Kidney (tissue), 22 donors: ENCODE measurements at places on chromosomes 2 and 18.

DNA sequence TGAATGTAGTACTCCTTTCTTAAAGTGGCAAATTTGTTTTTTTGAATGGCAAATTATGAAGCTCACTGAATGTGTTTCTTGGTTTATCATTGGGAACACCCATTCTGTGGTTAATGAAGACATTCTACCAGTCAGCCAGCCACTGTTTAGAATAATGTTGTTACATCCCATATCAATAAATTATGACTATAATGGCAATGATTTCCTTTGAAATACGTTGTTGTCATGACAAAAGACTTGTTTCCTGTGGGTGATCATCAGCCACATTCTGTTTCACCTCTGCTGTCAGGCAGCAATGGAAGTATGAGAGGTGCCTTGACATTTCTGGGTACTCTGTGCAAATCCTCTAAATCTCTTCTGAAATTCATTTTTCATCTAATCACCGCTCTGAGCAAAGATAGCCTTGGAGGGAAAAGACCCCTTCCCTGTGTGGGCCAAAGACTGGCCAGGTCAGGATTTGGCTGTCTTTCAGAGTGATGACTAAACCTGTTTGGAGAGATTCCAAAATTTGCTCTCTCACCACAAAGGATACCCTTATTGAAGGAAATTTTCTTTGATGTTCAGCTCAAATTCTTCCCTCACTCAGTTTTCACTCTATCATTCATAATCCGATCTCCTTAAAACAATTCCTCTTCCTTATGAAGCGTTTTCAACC lies 869.2 kb downstream of the BCL11A start:
- DNase-seq: no peak

- DNase-seq: no peak
Observed at GRCh38 chr2:39386064-39386463, 51.0 kb downstream of the MAP4K3 start.

- DNase-seq: no peak
Observed at GRCh38 chr2:233413559-233414272, 59.4 kb downstream of the DGKD start.

DNA sequence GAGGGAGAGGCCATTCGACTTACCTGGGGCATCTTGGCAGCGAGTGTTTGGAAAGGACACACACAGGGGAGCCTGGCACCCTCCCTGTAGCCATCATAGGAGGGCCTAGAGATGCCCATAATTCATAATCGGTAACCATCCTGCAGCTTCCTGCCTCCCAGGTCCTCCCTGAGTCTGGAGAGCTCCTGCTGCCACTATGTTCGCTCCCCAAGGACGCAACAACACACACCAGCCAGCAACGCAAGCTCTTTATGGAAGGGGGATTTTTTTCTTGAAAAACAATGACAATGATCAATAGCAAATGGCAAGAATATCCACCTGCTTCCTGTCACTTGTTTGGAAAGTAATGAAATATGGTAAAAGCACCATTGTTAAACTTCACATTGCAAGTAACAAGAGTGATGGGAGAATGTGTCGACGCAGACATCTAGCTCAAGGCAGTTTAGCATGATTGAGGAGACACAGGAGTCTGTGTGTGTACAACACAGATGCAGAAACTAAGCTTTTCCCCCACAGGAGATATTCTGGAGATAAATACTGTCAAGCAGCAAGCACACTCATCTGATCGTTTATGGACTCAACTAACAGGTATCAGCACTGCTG lies 24.9 kb upstream of the CREG2 start:
- DNase-seq: no peak

DNA sequence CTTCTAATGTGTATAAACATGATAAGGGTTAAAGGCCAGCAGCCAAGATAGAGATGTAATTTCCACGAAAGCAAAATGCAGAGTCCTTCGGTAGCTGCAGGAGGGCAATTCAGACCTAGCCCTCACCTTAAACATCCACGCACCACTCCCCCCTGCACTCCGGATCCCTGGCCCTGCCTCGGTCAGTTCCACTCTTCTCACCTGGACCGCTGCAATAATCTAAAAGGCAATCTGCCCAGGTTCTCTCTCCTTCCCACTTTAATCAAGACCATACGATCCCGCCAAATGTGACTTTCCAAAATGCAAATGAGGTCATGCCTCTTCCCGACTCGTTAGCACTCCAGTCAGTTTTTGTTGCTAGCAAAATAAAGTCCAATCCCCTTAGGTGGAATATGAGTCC lies 485.2 kb downstream of the EIPR1 start:
- DNase-seq: no peak

GRCh38 chr2:236340251-236340650 lies 76.0 kb upstream of the ASB18 start:
- DNase-seq: no peak

DNA sequence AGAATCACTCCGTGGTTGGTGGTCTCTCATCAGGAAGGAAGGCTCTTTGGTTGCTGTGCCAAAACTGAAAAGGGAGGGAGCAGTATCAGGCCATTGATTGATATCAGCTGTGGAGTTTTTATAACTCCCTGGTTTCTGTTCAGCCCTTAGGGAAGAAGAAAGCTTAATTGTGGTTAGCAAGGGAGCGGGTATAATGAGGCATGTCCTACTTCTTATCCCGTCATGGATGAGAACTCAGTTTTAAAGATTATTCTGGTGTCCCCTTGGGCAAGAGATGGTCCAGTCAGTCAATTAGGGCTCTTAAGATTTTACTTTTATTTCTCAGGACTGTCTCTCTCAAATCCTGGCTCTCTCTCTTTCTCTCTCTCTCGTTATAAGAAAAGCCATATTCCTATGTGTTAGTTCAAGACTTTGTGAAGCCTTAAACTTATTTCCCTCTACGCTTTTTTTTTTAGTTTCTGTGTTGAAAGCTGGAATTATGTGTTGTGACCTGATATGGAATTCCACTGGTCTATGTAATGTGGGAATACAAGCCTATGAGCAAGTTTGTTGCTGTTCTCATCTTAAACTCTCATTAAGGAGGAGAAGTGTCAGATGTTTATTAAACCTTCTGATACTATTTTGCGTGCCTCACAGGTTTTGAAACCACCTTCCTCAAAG lies 514.0 kb upstream of the CDH2 start:
- DNase-seq: no peak

- no peak for DNase-seq
Observed at GRCh38 chr2:128313931-128314347, 4.7 kb downstream of the HS6ST1 start.

DNA sequence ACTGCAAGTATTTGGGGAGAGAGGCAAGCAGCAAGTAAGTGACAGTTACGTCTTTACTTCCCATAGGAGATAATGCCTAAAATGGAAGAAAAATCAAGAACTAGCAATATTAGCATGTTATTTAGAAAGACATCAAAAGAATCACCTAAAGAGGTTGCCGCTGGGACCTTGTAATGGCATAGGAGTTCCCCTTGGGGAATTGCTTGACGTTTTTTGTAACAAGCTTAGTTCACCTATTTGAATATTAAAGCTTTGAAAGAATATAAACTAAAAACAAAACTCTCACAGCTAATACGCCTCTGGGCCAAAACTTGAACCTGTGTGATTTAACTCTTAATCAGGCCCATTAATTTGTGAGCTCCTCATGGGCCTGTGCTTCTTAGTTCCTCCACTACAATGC lies 89.0 kb downstream of the AAK1 start:
- DNase-seq: no peak

DNA sequence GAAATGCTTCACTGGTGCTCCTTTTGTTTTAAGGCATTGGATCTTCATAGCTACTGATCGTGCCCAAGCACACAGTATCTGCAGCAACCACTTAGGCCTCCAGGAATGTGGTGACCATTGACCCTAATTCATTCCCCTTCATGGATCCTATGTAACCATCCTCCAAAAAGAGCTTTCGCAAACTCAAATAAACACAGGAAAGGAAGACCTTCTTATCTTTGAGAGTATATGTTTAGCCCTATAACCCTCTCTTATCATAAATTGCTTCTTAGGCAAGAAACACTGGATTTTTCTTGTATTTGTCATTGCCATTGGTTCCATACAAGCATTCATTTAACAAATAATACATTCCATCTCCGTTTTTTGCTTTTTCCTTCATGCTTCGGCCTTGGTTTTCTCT lies 4.1 kb upstream of the TTR start:
- DNase-seq: no peak

DNA sequence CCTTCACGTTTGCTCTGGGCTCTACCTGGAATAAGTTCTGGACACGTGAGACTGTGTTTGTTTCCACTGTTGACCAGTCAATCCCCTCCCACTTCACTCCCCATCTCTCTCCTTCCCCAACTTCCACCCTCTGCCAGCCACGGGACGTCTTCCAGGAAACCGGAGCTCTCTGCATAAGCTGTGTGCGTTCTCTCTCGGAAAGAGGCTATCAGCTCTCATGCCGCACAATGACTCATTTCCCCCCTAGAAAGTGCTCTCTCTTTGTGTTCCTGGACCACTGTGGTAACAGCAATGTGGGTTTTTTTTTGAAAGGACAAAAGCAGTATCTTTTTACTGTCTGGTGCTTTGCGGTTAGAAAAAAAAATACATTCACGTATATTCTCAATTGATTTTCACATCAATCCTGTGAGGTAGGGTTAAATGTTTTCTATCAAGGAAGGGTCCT lies 10.2 kb downstream of the PROKR1 start:
- DNase-seq: no peak

DNA sequence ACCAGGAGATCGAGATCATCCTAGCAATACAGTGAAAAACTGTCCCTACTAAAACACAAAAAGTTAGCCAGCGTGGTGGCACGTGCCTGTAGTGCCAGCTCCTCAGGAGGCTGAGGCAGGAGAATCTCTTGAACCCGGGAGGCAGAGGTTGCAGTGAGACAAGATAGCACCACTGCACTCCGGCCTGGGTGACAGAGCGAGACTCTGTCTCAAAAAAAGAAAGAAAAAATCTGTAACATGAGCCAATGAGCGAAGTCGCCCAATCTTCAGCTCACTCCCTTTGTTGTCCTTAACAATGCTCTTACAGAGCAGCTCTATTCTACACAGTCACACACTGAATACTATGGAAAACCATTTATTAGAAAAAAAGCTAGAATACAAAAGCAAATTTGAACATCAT lies 22.0 kb downstream of the FAM98A start:
- DNase-seq: no peak

DNA sequence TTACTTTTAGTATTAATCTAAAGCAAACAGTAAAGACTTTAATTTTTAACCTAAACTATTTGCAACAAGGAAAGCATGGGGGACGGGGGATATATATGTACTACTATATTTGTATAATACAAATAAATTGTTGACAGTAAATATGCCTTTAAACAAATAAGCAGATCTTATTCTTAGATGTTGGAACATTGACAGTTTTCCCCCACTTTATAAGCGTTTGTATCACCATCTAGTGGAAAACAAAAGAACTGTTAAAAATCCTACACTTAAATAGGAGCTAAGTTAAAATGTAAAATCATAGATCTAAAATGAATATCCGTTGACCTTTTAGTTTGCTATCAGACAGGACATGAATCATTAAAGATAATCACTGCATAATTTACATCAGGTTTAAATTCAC lies 50.0 kb downstream of the RBBP8 start:
- peak; percentile 59 for DNase-seq

GRCh38 chr2:144516411-144516980 lies 3.4 kb downstream of the ZEB2 start:
- peak; percentile 49 for DNase-seq

- DNase-seq: no peak
Observed at GRCh38 chr18:9191658-9192256, 55.2 kb downstream of the ANKRD12 start.

GRCh38 chr2:63436488-63436887 lies 151.8 kb downstream of the WDPCP start:
- no peak for DNase-seq

DNA sequence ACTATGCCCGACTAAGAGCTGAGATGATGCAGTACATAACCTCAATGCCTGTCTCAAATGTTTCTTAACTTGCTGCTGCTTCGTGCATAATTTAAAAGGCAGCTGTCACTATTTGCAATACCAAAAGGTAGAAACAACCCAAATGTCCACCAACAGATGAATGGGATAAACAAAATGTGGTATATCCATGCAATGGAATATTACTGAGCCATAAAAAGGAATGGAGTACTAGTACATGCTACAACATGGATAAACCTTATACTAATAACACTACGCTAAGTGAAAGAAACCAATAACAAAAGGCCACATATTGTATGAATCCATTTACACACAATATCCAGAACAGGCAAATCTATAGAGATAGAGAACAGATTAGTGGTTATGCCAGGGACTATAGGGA lies 13.0 kb upstream of the DGKD start:
- no peak for DNase-seq

DNA sequence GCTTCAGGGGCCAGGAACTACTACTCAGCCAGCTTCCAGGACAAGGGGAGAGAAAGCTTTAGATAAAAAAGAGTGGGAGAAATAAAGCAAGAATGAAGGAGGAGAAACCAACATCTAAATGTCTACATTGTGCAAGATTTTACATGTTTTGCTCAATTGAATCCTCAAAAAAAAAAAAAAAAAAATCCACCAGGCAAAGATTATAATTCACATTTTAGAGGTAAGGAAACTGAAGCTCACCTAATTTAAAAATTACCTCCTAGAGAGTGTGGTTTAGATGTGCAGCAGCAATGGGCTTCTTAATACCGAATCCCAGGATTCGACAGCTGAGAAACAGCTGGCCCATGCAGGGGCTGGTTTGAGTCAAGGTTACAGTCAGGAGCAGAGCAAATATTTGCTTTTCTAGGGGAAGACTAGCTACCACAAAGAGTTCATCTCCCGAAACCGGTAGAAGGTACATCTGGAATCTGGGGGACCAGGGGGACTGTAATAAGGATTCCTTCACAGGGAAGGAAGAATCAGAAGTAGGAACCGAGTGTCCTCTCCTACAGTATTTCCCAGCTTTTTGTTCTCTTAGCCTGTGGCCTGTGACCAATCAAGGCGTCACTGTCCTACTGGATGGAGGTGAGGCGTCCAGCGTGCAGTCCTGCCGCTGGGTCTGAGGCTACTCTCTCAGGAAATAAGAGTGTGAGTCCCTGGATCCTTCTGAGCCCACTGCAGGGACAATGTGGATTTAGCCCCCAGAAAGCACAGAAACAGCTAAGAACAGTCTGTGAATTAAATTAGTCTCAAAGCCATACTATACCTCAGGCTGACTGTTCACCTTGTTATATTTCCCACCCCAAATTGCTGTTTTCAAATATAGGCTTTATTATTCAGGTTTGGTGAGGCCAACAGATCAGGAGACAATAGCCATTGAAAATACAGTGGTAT lies 42.3 kb downstream of the IL1R2 start:
- DNase-seq: peak; percentile 48

DNA sequence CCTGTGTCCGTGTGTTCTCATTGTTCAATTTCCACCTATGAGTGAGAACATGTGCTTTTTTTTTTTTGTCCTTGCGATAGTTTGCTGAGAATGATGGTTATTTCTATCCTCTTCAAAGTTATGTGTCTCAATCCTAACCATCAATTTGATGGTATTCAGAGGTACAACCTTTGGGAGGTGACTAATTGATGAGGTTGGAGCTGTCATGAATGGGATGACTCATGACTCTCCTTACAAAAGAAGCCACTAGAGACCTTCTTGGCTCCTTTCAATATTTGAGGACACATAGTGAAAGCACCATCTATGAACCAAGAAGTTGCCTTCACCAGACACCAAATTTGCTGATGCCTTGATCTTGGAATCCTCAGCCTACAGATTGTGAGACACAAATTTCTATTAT lies 677.1 kb upstream of the DDX18 start:
- DNase-seq: no peak

- no peak for DNase-seq
Observed at GRCh38 chr2:149765636-149766035, 178.1 kb upstream of the MMADHC start.
